NCI-H510A treated with DMSO at 0.1 percent for 48 hours (cell line): ENCODE measurements at places on chromosomes 11 and 22.

- DNase-seq = no peak
These were observed 355.6 kb downstream of the OPCML start for GRCh38 chr11:133176748-133177147.

DNA sequence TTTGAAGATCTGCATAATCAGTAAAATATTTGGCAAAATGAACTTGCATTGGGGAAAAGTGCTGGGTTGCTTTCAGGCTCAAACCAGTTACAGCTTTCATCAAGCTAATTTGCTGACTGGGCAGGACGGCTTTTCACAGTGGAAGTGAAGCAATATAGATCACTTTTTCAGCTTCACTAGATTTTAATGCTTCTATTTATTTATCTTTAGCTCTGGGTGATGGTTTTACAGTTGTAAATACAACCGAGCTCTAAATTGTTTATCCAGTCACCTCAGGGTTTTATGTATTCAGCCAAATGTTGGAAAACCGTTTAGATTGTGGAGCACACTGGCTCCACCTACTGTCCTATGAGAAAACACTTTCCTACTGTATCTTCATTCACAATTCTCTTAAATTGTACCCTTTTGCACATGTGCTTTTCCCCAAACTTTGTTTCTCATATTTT, 58.2 kb downstream of the ACER3 start:
- peak; percentile 81 for DNase-seq

GRCh38 chr11:46611526-46612304, 5.3 kb downstream of the HARBI1 start:
- no peak for DNase-seq

DNA sequence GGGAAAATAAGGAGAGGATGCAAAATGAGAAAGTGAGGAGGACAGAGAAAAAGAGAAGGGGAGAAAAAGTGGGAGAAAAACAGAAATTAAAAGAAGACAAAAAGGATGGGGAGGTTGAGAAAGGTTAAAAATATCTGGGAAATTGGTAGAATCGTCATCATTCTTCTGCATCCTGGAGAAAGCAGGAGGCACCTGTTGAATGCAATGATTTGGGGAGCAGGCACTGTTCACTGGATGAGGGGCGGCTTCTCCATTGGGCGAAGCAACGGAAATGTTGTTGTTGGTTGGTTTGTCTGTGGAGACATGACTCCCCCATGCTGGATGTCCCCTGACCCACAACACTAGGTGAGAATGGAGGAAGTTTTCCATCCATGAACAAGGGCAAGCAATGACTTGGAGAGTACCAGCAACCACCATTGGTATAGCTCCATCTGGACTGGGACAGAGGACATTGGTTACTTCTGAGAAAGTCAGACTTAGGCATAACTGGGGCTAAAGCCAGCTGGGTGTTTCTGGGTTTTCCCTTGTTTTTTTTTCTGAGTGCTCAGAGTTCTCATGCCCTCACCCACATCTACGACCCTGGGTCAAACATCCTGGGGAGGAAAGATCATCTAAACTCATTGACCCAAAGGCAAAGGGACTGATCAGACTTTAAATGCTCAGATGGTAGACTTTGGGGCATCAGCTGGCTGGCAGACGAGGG, 11.9 kb upstream of the CD44 start:
- no peak for DNase-seq

GRCh38 chr11:118659953-118660680, 19.3 kb downstream of the TREH start:
- DNase-seq = no peak

- peak; percentile 49 for DNase-seq
These were observed 54.7 kb downstream of the WNT11 start for GRCh38 chr11:76151556-76152085.

DNA sequence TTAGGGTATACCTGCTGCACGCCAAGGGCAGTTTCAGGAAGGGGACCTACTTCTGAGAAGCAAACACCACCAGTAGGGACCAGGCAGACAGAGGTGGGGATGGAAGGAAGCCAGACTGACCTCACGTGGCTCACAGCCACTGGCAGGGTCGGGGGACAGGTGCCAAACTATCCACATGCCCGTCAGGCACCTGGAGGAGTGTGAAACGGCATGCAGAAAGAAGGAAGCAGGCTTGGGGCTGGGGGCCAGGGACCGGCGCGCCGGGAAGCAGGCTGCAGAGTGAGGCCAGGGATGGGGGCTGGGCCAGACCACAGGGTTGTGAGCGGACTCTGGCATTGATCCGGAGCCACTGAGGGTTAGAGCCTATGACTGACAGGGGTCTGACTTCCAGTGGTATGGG, 47.5 kb downstream of the CDKN1C start:
- DNase-seq = no peak

DNA sequence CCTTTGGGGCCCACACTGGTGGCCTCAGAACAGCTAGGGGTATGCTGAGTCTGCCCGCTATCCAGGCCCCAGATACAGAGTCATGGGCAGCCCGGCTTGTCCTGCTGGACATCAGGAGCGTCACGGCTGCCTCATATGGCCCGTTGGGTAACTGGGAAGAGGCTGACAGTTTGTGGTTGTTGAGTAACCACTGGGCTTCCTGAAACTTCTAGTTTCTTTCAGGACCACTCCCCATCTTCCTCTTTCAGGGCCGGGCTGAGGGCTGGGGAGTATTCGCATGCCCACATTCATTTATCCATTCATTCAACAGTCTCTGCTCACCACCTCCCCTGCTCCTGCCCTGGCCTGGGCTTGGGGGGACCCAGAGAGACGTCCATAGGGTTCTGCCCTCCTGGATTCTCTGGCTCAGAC, 13.4 kb upstream of the P2RY2 start:
- DNase-seq = no peak

GRCh38 chr11:130813196-130813595, 103.1 kb downstream of the SNX19 start:
- DNase-seq = no peak

GRCh38 chr11:71991494-71991893, 7.2 kb upstream of the IL18BP start:
- DNase-seq = no peak

- DNase-seq = no peak
These were observed 118.6 kb downstream of the TIMP3 start for GRCh38 chr22:32920032-32920628.

- DNase-seq = no peak
These were observed 23.1 kb downstream of the A4GALT start for GRCh38 chr22:42697542-42698013.
